SJCRH30 (cell line): ENCODE measurements at places on chromosomes 1 and 21.
A peak's percentile ranks its signal among the peaks of the same experiment; 100 is the strongest.

GRCh38 chr1:220788900-220789299 is 2.2 kb downstream of the MTARC1 start:
- no peak for DNase-seq

DNA sequence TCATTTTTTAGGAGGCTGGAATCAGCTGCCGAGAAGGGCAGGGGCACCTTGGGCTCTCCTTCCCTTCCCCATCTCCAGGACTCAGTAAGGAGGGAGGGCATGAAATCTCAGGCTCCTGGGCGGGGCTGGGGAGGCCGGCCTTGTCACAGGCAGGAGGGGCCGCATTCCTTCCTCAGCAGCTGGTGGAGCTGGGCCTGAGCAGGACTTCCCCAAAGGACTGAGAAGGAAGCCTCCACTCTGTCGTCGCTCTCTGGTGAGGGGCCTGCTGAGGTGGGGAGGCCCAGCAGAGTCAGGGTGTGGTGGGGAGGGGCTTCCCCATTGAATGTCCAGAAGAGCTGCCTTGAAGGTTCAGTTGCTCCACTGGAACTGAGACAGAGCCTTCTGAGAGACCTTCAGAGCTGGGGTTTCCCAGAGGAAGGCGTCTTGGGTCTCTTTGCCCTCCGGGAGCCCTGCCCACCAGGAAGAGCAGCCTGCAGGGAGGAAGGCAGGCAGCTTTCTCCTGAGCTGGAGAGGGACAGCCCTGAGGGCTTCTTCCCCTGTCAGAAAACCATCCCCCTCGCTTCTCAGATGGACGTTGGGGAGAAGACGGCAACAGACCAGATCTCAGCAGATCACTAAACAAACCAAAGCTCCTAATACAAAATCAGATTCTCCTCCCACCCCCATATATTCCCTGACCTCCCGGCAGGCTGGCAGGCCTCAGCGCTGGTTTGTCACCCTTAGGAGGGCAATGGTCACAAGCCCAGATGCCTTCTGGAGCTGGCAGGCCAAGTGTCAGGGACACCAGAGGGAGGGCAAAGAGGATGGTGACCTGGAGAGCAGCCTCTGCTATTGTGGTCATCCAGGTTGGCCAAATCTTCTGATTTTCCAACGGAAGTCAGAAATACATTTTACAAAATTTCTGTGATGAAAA is 10.7 kb downstream of the KCNA10 start:
- no peak for DNase-seq

GRCh38 chr1:244603498-244603897 is 49.4 kb upstream of the DESI2 start:
- DNase-seq, result no peak

- no peak for DNase-seq
Observed at GRCh38 chr1:222623458-222623857, 5.6 kb downstream of the MIA3 start.

GRCh38 chr1:51119331-51119730 is 17.3 kb downstream of the C1orf185 start:
- DNase-seq, result no peak

DNA sequence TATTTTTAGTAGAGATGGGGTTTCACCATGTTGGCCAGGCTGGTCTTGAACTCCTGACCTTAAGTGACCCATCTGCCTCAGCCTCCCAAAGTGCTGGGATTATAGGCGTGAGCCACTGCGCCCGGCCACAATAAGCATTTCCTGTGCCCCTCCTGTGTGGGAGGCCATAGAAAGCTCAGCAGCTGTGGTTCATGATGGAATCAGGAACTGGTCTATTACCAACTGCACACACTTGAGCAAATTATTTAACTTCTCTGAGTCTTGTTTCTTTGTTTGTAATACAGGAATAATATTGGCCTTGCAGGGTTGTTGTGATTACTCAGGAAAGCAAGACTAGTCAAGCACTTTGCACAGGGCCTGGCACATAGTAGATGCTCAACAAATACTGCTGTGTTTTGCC is 15.0 kb downstream of the RHBG start:
- DNase-seq, result no peak

DNA sequence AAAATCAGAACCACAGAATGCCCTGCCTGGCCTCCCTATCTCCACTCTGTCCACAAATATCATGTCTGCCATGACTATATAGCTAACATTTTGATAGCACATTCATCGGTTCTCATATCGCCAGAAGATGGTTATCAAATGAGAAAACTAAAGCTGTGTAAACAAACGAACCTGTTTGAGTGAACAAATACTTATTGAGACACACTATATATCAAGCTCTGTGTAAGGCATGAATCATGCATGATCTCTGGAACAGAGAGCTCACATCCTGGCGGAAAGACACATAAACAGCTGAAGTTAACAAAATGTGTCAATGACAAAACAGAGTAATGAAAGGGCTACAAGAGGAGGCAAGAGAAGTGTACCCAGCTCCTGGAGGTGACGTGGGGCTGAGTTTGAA is 13.1 kb downstream of the KCND3 start:
- no peak for DNase-seq

- DNase-seq, result no peak
Observed at GRCh38 chr21:45055861-45056260, 18.5 kb upstream of the ADARB1 start.

- DNase-seq, result no peak
Observed at GRCh38 chr1:71303617-71304041, 222.8 kb upstream of the ZRANB2 start.

GRCh38 chr1:240241278-240241677 is 149.6 kb downstream of the FMN2 start:
- no peak for DNase-seq

- no peak for DNase-seq
Observed at GRCh38 chr1:209723756-209724693, 19.4 kb downstream of the HSD11B1 start.

DNA sequence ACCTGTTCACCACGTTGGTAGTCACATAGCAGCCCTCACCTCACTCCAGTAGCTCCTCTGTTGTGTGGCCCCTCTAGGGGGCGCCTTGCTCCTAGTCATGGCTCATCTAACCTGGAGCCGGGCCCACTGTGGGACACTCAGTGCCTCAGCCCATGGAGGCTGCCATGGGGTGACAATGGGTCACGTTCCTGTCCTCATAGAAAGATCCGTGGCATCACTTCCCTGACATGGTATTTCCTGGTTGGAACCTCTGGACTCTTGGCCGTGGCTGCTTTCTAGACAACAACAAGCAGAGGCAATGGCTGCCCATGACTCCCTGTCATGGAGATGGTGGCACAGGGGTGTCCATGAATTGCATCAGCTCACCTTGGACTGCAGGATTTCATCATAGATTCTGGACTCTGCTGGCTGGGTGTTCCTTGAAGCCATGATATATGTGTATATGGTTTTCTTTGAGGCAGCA is 27.5 kb upstream of the SLAMF6 start:
- peak; percentile 7 for DNase-seq

DNA sequence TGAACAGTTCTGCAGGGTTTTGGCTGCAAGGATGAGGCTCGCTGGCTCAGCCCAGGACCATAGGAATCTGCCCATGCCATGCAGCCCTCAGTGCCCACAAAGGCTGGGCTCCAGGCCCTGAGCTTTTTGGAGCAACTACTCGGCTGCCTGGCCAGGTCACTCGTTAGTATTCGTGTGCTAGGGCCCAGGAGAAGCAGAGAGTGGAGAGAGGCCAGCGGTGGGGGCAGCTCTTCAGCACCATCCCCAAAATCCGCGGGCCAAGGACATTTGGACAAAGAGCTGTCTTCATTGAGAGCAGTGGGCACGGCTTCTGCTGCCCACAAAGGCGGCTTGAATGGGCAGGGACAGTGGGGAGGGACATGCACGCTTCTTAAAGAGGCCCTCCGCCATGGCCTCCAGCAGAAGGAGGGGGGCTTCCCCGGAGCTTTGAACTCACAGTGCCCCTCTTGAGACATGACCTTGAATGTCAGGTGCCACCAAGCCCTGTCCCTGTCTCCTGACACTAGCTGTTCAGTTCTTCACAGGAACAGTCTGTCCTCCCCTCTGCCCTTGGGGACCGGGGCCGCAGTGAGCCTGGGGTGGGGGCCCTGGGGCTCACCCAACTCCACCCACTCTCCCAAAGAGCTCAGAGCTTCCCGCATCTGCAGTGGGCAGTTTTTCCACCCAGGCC is 106.1 kb upstream of the ARHGEF16 start:
- DNase-seq, result no peak

- DNase-seq, result peak; percentile 67
Observed at GRCh38 chr1:174051956-174052355, 29.8 kb upstream of the RC3H1 start.

GRCh38 chr1:96882096-96882495 is 160.5 kb downstream of the PTBP2 start:
- no peak for DNase-seq

DNA sequence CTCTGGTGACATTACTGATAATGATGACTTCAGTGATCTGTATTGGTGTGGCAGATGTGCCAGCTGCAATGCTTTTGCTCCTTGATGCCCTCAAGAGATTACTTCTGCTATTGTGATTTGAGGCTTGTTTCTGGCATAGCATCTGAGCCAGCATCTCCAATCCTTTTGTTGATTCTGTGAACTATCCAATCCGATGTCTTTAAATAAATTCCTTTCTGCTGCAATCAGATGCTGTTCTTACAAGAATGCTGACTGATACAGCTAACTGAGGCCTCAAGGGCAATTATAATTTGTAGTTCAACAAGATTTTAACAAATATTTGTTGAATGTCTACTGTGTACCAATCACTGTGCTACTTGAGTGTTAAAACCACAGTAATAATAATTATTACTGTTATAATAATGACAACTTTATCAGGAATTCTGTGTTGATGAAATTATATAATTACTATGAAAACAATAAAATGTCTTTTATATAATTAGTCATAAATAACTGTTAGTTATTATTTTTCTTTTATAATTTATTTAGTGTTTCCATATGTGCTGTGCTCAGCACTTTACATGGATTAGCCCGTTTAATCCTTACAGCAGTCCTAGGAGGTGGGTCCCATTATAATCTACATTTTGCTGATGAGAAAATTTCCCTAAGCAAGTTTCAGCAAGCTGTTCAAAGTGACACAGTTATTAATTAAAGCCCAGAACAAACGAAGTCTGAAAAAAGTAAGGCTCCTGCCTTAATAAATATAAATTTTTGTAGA is 308.2 kb downstream of the BRINP3 start:
- no peak for DNase-seq

GRCh38 chr1:22618056-22618455 is 18.4 kb upstream of the C1QA start:
- DNase-seq, result peak; percentile 40

GRCh38 chr21:30081506-30081905 is 85.1 kb downstream of the CLDN17 start:
- DNase-seq, result no peak

GRCh38 chr1:85943945-85944344 is 212.6 kb downstream of the COL24A1 start:
- DNase-seq, result no peak

GRCh38 chr1:85134583-85135391 is 66.0 kb downstream of the SYDE2 start:
- no peak for DNase-seq

DNA sequence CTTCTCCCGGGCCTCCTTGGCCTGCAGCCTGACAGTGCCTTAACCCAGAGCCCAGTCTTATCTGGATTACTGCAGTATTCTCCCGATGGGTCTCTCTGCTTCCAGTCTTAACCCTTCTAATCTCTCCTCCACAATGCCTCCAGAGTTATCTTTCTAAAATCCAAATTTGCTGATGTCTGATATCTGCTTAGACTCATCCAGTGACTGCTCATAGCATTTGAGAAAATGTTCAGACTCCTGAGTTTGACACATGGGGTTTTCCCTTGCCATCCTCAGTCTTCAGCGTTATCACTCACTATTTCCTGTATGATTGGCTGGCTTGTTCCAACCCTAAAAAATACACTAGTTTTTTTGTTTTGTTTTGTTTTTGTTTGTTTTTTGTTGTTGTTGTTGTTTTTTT is 102.0 kb downstream of the FMN2 start:
- no peak for DNase-seq

GRCh38 chr1:41486371-41487125 is 2.1 kb upstream of the EDN2 start:
- DNase-seq, result peak; percentile 71

DNA sequence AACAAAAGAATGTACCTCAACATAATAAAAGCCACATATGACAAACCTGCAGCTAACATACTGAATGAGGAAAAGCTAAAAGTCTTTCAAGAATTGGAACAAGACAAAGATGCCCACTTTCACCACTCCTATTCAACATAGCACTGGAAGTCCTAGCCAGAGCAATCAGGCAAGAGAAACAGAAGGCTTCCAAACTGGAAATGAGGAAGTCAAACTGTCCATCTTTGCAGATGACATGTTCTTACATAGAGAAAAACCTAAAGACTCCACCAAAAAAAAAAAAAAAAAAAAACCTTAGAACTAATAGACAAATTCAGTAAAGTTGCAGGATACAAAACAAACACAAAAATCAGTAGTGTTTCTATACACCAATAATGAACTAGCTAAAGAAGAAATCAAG is 20.2 kb downstream of the NSL1 start:
- no peak for DNase-seq

- no peak for DNase-seq
Observed at GRCh38 chr21:37767984-37768383, 148.3 kb downstream of the KCNJ6 start.

DNA sequence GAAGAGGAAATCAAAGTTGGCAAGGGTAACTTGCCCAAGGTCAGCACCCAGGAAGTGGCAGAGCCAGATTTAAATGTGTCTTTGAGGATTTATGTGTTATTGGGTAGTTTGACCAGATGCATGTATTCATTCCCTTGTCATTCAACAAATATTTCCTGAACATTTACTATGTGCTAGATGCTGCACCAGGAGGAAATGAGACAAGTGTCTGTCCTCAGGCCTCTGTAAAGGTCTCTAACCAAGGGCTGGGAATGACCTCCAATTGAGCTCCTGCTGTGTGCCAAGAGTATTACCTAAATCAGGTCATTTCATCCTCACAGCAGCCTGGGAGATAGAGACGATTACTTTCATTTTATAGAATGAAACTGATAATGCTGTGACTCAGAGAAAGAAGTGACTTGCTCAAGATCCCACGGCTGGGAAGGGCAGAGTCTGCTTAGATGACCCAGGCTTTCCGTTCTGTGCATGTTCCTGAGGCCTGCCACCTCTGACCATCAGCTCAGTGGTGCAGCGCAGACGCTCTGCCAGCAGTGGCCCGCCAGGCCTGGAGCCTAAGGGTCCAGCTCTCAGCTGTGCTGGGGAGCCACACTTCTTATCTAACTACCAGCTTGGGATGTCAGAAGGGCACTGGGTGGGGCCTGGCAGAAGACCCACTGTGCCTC is 3.5 kb upstream of the TTC22 start:
- DNase-seq, result no peak

DNA sequence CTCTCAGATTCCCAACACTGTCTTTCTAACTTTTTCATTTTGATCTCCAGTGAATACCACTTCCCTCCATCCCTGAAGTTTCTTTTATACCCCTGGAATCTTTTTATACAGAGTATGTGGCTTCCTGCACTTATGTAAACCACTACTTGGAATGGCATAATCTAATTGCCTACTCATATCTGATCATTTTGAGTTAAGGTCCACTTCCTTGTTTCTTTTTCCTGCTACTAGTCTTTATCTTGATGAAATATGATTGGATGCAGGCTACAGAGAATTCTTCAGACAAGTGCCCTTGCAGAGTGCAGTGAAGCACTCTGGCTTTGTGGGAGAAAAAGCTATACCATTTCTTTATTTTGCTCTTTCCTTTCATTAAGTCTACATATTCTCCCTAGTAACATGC is 325.3 kb upstream of the ADAMTS5 start:
- DNase-seq, result no peak
